ENCODE measurements at places on chromosomes 2 and 18.
A peak's percentile ranks its signal among the peaks of the same experiment; 100 is the strongest.

- no peak for DNase-seq
Measured at GRCh38 chr2:16247326-16248122, 307.2 kb downstream of the MYCN start.

DNA sequence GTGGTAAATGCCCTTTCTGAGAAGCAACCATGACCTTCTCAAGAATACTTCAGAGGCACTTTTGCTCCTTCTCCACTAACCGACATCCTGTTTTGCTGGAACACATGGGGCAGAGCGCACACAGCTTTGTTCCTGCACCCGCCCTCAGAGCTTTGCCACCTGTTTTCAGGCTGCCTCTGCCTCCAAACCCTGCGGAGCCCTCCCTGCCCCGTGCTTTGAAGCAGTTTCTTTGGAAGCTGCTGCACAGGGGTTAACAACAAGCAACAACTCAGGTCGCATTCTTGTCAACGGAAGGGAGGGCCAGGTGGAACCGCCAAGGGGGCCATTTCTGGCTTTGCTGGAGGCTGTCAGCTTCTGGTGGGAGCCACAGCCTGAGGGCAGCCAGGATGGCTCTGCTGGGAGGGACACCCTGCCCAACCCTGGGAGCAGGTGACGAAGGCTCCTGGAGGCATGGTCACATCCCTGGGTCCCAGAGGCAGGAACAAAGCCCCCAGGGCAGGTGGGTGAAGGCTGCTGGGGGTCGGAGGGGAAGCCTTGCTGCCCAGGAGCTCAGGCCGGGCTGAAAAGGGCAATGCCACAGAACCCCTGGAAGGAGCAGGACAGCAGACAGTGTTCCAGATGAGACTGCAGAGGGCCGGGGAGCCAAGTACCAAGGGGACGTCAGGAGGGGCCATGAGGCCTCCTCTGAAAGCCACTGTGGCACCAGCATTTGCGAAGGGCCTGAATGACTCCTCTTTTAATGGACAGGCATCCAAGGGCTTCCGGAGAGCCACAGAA lies 46.8 kb downstream of the MRPS5 start:
- no peak for DNase-seq

DNA sequence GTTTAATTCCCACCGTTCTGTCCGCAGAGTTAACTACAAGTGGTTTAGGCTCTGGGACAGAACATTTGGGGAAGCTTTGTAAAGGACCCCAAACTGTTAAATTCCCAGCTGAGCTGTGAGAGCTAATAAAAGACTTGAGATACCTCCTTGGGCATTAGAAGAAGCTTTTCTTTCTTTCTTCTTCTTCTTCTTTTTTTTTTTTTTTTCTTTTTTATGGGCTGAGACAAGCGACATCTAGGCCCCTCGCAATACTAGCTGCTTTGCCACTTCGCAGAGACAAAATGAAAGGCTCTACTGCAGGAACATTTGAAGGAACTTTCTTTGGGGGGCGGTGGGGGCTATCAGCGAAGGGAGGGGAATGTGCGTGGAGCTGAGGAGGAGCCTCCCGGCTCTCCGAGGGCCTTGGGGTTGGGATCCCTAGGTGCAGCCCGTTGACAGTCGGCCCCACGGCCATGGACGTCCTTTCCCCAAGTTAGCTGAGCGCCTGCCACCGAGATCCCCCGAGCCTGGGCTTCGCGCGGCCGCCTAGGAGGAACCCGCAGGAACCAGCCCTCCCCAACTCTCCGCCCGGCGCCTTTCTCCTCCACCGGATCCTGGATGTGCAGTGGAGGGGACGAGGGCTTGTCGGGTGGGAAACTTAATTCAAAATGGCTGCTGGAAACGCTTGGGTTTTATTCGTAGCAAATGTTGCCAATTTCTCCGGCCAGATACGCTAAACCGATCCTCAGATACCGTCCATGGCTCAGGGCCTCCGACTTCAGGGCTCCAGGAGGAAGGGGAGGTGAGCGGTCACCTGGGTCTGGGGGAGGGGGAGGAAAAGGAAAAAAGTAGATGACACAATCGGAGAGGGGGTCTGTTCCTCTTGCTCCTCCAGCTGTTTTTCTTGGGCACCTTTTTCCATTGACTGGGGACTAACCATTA lies 4.2 kb downstream of the MEIS1 start:
- peak; percentile 34 for DNase-seq

- no peak for DNase-seq
Measured at GRCh38 chr2:97952357-97952756, 43.4 kb downstream of the TMEM131 start.

DNA sequence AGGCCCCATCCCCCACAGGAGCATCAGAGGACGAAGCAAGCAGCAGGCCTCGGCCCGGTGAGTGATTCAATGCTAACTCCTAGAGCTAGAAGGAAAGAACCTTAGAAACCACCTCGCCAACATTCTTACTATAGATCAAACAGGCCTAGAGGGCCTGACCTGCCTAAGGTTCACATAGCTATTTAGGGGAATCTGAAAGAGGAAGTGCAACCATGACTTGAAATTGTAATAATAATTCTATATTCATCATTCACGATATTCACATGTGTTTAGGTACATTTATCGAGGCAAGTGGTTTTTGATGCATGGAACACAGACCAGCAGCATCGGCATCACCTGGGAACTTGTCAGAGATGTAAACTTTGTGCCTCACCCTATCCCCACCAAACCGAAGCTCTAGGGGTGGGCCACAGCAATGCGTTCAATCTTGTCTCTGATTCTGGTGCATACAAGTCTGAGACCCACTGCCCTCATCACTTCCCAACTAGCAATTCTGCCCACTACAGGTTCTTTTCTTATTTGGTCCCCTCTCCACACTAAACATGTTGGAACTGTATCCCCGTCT lies 78.0 kb upstream of the DNMT3A start:
- DNase-seq = no peak

DNA sequence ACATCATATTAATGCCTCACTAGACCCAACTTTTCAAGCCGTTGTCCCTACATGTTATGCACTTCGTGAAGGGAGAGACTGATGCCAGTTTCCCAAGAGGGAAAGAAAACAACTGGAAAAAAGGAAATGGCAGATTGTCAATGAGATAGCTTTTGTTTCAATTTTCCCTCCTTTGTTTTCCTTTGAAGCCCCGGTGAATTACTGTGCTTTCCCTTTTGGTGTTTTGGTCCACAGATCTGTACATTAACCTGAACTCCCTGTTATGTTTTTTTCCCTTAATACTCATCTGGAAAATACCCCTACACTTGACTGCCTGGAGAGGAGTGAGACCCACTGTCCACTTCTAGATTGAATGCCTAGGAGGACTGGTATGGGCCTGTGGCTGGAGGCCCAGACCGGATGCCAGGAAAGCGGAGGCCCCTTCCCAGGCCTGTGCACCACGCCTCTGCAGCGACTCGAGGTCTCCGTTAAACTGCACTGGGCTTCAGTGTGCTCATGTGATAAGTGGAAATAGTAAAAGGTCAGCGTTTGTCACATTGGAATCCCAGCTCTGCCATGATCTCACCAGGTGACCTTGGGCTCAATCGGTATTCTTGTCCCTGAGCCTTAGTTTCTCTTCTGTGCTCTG lies 106.4 kb downstream of the GATA6 start:
- no peak for DNase-seq

DNA sequence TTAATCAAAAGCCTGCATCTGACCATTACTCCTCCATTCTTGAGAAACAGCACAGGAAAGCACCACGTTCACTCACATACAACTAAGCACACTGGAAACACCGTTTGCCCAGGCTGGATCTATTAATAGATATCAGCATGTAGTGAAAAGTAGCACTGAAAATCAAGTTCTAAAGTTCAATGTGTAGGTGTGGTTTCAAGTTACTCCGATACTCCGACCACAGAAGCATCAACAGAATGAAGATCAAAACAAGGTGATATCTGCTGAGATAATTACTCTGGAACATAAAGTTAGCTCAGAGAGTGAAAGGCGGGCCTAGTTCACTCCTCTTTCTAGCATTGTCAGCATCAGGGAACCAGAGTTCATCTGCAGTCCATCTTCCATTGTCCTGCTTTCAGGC lies 1367.4 kb upstream of the ACVR2A start:
- no peak for DNase-seq

DNA sequence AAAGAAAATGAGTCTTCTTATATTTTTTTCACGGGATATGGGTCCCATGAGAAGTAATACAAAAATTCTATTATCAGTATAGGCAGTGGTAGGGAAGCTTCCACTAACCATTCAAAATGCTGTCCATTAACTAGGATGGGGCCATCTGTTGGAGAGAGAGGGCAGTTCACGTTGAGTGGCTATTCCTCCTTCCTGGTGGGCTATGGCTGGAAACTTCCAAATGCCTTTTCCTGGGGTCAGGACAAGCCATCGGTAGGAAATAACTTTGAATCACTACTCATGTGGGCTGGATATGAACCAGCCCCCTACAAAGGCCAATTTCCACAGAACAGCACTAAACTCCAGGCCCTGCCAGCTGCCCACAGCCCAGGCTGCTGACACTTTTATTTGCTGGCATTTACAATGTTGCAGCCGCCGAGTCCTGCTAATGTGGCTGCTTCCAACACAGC lies 156.1 kb upstream of the HNRNPA3 start:
- no peak for DNase-seq

DNA sequence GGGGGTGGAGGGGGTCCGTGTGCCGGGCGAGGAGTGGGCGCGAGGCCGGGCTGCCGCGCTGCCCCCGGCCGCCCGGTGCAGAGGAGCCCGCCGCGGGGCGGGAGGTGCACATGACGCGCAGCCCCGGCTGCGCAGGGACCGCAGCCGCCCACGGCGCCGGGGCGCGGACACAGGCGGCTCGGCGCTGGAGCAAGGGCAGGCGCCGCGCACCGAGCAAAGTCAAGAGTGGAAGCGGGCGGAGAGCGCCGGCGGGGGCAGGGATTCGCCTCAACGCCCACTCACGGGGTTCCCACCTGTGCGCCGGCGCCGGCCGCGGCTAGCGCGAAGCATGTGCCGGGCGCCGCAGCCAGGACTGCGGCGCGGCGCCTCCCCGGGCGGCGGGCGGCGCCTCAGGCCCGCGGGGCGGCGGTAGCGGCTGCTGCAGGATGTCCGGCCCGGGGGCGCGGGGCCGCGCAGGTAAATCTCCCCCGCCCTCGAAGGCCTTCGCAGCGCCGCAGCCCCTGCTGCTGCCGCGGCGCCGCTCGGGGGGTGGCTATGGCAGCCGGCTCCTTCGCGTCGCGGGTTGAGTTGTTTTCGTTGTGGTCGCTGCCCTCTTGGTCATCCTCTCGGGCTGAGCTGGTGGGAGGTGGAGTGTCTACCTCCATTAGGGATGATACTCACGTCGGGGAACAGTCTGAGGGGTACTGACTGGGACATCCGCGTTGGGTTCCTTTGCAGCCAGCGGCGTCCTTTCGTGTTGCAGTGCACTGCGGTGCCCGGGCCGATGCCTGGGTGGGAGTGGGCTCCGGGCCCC lies 216.3 kb upstream of the DTNA start:
- DNase-seq = no peak

- no peak for DNase-seq
Measured at GRCh38 chr18:78650926-78651325, 328.7 kb upstream of the SALL3 start.

DNA sequence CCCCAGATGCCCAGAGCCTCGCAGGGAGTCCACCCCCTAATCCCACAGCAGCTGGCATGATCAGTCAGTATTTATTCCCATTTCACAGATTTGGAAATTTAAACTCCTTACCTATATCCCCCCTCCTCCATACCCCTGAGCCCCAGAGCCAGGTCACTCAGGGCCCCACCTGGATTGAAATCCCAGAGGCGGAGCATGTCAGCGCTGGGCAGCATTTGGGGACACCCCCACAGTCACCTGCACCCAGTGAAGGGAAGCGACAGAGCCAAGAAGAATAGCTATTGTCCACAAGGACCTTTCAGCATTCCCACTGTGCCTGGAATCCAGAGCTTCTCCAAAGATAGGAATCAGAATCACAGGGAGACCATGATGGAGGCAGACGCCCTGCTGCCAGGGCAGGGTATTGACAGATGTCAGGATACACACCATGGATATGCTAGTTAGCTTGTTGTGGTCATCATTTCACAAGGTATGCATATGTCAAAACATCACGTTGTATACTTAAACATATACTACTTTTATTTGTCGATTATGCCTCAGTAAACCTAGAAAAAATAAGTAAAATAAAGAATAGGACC lies 968 bp upstream of the ASTL start:
- DNase-seq = no peak

- peak; percentile 80 for DNase-seq
Measured at GRCh38 chr2:165601928-165602521, 132.5 kb downstream of the CSRNP3 start.

DNA sequence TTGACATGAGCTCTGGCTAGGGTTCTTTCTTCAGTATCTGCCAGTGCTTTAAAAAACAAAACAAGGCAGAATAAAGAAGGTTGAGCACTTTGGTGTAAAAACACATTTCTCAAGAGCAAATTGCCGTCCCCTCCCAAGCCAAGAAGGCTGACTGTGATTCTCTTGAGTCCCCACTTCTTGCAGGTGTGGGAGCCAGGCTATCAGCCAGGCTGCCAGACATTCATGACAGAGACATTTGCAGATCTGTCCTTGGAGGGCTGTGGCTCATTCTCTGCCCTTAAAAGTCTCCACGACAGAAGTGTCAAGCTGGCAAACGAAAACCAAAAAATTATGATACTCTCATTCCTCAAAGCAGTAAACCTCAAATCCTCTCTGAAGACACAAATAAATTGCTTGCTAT lies 749.3 kb upstream of the HS6ST1 start:
- no peak for DNase-seq

GRCh38 chr18:321865-322467 lies 54.1 kb upstream of the THOC1 start:
- peak; percentile 24 for DNase-seq

DNA sequence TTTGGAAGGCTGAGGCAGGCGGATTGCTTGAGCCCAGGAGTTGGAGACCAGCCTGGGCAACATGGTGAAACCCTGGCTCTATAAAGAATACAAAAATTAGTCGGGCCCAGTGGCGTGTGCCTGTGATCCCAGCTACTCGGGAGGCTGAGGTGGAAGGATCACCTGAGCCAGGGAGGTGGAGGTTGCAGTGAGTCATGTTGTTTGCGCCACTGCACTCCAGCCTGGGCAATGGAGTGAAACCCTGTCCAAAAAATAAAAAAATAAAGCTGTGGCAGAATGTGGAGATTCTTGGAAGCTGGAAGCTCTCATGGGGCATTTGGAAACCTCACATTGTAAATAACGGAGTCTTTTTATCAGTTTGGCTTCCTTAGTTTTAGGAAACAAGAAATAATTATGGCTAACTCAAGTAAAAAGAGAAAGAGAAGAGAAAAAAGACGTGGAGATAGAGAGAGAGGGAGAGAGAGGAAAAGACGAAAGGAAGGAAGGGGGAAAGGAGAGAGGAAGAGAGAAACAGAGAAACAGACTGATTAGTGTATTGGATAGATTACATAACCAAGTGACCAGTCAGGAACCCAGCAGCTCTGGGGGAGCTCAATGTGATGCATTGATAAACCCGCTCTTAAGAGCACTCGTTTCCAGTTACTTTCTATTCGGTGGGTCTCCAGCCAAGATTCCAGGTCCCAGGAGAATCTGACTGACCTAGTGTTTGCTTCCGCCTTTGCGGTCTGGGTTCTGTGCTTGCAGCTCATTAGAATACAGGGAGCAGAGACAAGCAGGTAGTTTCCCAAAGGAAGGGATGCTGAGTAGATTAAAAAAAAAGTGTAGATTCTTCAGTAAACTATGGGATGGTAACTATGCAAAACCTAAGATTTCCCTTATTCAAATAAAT lies 1.1 kb upstream of the SPAST start:
- peak; percentile 44 for DNase-seq

- DNase-seq = no peak
Measured at GRCh38 chr18:57561261-57561660, 25.2 kb downstream of the FECH start.
